Fibroblast of the conjunctiva (primary cell): ENCODE measurements at places on chromosomes 5 and 9.
A peak's percentile ranks its signal among the peaks of the same experiment; 100 is the strongest.

- no peak for DNase-seq
These were observed 11.3 kb upstream of the SLC2A6 start for GRCh38 chr9:133490201-133490681.

DNA sequence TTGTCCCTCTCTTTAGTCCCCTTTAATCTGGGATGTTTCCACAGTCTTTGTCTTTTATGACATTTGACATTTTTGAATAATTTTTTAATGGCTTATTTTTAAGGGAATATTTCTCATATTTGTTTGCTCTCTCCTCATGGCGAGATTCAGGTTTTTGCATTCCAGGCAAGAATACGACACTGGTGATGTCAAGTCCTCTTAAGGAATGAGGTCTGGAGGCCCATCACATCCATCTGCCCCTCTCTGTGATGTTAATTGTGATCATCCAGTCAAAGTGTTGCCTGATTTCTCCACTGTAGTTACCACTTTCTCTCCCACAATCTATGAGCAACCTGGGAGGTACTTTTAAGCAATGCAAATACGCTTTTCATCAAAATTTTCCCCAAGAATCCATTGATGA lies 193.2 kb downstream of the MAST4 start:
- DNase-seq = no peak

DNA sequence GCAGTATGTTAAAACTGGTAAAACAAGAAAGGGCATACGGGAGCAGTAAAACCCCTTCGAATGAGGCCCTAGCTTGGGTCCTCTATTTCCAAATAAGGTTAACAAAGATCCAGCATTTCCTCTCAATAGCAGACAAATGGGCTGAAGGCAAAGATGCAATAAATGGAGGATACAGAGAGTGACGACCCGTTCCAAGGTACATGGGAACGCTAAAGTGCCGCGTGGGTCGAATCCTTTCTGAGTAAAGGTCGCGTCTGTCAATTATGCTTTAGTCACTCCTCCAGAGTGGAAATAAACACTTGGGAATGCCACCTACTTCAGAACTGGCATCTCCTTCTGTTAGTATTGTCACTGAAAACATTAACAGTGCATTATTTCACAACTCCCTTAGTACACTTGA lies 24.7 kb downstream of the ARL15 start:
- no peak for DNase-seq

- DNase-seq = no peak
These were observed 9.0 kb downstream of the BAG1 start for GRCh38 chr9:33255471-33255870.

GRCh38 chr9:95118596-95118995 lies 198.9 kb downstream of the FANCC start:
- DNase-seq = no peak

DNA sequence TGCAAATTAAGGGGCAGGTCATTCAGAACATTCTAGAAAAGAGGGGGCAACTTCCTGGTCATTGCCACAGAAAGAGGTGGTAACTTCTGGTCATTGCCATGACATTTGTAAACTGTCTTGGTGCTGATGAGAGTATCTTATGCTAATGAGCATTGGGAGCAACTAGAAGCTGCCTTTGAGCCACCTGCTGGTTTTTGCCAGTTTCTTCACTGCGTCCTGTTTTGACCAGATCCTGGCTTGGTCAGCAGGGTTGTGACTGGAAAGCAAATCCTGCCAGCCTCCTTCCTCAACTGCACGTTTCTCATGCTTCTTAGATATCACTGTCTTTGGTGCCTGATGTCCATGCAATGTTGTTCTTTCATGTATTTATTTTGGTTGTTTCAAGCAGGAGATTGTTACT lies 53.2 kb upstream of the SPATA31C2 start:
- DNase-seq = no peak

- no peak for DNase-seq
These were observed 602.7 kb upstream of the ZNF608 start for GRCh38 chr5:125348936-125349831.

- DNase-seq = no peak
These were observed 349.8 kb downstream of the ENC1 start for GRCh38 chr5:74290634-74291241.

DNA sequence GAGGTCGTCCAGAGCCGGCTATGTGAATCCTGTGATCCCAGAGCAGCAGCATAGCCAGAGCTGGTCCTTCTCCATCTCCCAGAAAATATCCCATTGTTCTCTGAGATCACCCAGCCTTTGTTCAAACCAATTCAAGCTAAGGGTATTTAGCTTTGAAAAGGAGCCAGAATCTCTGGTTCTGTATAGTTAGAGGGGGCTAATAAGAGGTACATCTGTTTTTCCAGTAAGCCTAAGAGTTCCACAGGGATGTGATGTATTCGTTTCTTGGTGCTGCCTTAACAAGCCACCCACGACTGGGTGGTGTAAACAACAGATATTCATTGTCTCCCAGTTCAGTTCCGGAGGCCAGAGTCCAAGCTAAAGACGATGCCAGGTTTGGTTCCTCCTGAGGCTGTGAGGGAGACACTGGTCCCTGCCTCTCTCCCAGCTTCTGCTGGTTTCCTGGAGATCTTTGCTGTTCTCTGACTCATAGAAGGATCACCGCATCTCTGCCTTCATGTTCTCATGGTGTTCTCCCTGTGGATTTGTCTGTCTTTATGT lies 344.8 kb downstream of the MTRR start:
- no peak for DNase-seq

GRCh38 chr5:34519489-34520220 lies 136.5 kb upstream of the RAI14 start:
- DNase-seq = peak; percentile 38

GRCh38 chr5:41408676-41409443 lies 101.5 kb downstream of the PLCXD3 start:
- DNase-seq = peak; percentile 20

DNA sequence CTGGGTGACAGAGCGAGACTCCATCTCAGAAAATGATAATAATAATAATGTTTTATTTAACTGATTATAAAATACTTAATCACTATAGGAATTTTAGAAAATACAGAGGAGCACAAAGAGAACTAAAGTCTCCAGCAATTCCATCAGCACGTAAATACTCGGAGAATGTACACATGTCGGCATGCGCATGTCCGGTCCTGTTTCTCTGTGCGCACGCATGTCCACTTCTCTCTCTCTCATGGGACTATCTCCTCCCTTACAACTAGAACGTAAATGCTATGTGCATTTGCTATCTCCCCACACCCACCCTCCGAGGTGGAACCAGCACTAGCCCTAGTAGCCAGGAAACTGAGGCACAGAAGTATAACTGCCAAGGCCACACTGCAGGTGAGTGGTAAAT lies 19.0 kb downstream of the CCNJL start:
- no peak for DNase-seq

DNA sequence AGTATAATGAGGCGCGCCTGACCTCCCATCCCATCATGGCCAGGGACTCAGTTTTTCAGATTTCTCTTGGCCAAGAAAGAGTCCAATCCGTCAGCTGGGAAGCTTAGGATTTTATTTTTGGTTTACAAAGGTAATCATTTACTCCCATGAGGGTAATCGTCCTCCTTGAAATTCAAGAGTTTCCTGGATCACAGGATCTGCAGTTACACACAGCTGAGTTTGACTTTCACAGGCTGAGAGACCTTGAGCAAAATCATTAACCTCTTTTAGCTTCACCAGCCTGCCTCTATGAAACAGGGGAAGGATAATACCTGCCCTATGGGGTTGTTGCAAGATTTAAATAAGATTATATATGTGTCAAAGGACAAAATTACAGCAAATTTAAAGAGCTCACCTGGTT lies 15.4 kb upstream of the AK3 start:
- DNase-seq = no peak

GRCh38 chr9:96122751-96123150 lies 179.2 kb downstream of the HSD17B3 start:
- peak; percentile 54 for DNase-seq

DNA sequence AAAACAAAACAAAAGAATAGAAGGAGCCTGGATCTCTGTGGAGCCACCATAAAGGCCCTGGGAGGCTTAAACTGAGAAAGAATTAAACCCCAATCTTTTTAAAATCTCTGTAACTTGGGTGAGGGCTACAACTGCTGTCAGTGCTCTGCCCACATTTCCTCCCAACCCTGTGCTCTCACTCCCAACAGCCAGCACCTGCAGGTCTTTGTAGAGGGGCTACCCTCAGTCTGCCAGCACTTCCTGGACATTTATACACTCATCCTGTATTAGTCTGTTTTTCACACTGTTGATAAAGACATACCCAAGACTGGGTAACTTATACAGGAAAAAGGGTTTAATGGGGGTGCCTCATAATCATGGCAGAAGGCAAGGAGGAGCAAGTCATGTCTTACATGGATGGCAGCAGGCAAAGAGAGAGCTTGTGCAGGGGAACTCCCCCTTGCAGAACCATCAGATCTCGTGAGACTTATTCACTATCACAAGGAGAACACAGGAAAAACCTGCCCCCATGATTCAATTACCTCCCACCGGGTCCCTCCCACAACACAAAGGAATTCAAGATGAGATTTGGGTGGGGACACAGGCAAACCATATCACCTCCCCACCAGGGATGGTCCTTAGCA lies 47.4 kb downstream of the SCAI start:
- DNase-seq = no peak

GRCh38 chr5:77204967-77205366 lies 5.5 kb upstream of the PDE8B start:
- DNase-seq = no peak

DNA sequence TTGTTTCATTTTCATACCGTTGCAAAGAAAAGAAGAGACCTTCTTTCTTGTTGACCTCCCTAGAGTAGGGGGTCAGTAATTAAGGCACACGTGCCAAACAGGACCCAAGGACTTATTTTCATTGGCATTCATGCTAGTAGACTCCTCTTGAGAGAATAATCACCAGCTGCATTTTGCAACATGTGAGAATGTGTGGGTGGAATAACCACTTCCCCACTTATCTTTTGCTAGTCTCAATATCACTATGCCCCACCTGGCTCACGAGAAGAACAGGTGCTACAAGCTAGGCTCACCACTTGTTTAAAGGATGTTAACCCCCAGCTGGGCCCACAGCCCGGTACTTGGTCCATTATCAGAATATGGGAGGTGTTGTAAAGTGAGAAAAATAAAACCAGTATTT lies 460.7 kb upstream of the MEF2C start:
- no peak for DNase-seq

GRCh38 chr9:91771027-91771426 lies 179.0 kb downstream of the ROR2 start:
- DNase-seq = peak; percentile 80

DNA sequence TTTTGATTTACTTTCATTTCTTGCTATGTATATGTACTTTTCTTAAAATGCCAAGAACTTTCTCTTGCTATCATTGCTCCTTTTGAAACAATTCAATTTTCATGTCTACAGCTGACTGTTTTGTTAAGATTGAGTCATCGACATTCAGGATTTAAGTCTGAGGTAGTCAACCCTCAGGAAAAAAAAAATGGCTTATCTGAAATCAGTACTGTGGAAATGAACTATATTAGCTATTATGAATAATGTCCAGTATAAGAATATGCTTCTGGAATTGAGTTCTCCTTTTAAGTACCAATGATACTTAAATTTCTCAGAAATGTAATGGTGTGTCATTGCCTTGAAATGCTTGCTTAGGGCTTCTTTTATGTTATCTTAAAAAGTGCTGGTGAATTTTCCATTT lies 37.9 kb downstream of the TNFAIP8 start:
- no peak for DNase-seq

GRCh38 chr5:160641405-160641804 lies 210.6 kb downstream of the ATP10B start:
- no peak for DNase-seq

GRCh38 chr9:135864447-135865049 lies 42.8 kb downstream of the CAMSAP1 start:
- peak; percentile 18 for DNase-seq

DNA sequence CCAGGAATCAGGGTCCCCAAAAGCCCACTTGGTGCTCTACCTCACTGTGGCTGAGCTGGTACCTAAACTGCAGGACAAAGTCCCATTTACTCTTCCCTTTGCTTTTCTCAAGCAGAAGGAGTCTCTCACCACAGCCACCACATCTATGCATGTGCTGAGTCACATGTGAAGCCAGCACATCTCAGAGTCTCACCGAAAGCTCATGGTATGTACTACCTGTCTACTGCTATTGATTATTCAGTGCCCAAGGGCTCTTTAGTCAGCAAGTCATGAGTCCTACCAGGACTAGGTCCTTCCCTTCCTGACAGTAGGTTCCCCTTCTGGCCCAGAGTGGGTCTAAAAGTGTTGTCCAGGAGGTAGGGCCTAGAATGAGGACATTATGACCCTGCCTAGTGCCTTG lies 130.7 kb upstream of the NTRK2 start:
- DNase-seq = no peak

DNA sequence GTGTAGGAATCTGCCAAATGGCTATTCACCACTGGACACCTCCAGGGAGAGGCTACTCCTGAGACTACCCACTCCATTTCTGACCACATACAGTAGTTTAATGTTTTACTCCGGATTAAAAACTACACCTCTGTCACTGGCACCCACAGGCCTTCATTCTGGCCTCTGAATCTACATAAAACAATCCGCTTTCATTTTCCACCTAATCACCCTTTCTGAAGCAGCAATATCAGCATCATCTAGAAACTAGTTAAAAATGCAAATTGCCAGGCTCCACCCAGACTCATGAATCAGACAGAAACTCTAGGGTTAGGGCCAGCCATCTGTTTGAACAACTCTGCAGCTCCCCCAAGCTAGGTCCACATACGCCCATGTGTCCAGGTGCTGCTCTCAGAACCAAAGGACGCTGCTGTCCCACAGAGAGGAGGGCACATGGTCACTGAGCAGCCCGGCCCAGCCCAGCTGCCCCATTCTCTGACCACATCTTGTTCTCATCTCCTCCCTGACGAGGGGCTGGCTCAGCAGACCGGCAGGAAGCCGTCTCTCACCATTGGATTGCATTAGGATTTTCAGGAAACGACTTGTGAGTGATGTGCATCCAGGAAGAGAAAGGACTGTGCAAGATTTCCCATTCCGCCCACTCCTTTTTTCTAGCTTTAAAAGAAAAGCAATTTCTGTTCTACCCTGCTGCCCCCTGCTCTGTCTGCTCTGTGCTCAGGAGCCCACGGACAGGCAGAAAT lies 34.7 kb downstream of the ADAM19 start:
- no peak for DNase-seq

GRCh38 chr9:122374885-122375420 lies 4.1 kb downstream of the PTGS1 start:
- peak; percentile 67 for DNase-seq

- DNase-seq = peak; percentile 5
These were observed 880.1 kb upstream of the SEMA6A start for GRCh38 chr5:117454716-117455212.

- DNase-seq = no peak
These were observed 176.9 kb downstream of the ROR2 start for GRCh38 chr9:91773156-91773555.

GRCh38 chr9:134364391-134365114 lies 38.3 kb downstream of the RXRA start:
- DNase-seq = no peak

- no peak for DNase-seq
These were observed 14.6 kb upstream of the AQP7 start for GRCh38 chr9:33416996-33417395.

DNA sequence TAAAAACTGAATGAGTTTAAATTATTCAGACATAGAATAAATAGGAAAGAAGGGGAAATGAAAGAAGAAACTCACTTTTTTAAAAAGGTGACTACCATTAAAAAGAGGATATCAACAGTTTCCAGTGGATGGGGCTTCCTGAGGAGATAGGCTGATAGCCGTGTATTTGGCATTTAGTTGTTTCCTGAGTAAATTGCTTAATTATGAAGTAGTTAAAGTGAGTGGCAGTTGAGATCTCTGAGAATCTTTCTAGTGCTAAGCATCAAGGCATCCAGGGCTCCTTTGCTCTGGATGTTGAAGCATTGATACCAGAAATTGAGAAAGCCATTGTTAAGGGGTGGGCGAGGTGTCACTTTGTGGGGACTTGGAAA lies 2.7 kb downstream of the TNFAIP8 start:
- DNase-seq = no peak

- DNase-seq = no peak
These were observed 135.4 kb upstream of the MAP1B start for GRCh38 chr5:71971862-71972261.
